ENCODE measurements at places on chromosomes 2 and 18. TPM values are rescaled to one million over a fixed set of nuclear protein-coding genes. Genes with fewer than 3 reads are reported as not detected.

GRCh38 chr18:75003764-75004690, 204.9 kb downstream of the PTGR3 start:
- DNase-seq, result no peak

DNA sequence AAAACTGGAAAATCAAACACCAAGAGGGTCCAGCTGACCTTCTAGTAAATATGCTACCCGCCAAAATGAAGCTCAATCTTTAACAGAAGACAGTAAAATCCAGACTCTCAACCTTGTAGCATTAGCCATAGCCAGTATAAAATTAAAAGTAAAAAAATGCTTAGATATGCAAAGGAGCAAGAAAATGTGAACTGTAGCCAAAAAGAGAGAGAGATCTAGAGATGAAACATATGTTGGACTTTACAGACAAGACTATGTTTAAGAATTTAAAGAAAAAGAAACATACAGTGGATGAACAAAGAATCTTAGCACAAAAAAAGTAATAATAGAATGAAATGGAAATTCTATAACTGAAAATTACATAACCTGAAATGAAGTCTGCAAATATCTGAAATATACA, 344.5 kb downstream of the LRATD1 start:
- DNase-seq, result no peak

Gene LOXHD1
- 0.07 TPM for total RNA-seq

GRCh38 chr2:240377366-240377765, 58.1 kb upstream of the GPC1 start:
- DNase-seq, result no peak

- no peak for DNase-seq
Observed at GRCh38 chr18:2597639-2598038, 26.3 kb downstream of the NDC80 start.

GRCh38 chr2:151165105-151165684, 96.5 kb downstream of the RBM43 start:
- DNase-seq, result no peak

DNA sequence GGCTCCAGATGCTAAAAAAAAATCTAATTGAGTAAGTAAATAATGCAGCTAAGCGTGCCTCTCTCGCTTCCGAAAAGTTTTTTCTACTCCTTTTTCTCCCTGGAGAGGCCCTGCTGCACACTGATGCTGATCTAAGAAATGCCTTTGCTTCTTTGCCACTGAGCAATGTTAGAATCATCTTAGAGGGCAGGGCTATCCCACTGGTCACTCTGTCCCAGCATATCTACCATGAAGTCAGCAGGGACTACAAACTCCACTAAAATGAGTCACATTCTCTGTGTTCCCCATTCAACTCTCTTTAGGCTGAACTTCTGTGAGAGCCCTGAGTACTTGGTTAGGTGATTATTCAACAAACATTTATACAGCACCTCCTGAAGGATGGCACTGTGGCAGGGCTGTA, 127.6 kb upstream of the LYPD1 start:
- DNase-seq, result no peak

- DNase-seq, result no peak
Observed at GRCh38 chr2:160621748-160622147, 128.1 kb upstream of the RBMS1 start.

Gene CSRNP3
- 4.3 TPM for total RNA-seq

Gene ASXL2
- total RNA-seq, result 10.0 TPM

DNA sequence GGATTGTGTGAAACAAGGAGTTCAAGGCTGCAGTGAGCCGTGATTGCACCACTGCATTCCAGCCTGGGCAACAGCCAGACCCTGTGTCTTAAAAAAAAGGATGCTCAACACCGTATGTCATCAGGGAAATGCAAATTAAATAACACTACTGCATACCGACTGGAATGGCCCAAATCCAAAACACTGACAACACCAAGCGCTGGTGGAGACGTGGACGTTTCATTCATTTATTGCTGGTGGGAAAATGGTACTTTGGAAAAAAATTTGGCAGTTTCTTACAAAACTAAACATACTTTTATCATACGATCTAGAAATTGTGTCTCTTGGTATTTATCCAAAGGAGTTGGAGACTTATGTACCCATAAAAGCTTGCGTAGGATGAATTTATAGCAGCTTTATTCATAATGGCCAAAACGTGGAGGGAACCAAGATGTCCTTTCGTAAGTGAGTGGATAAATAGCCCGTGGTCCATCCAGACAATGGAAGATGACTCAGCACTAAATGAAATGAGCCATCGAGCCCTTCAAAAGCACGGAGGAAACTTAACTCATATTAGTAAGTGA, 24.2 kb downstream of the NEU4 start:
- DNase-seq, result no peak

GRCh38 chr2:227479865-227480475, 8.0 kb downstream of the AGFG1 start:
- no peak for DNase-seq

Gene TBR1
- total RNA-seq, result 0.37 TPM

DNA sequence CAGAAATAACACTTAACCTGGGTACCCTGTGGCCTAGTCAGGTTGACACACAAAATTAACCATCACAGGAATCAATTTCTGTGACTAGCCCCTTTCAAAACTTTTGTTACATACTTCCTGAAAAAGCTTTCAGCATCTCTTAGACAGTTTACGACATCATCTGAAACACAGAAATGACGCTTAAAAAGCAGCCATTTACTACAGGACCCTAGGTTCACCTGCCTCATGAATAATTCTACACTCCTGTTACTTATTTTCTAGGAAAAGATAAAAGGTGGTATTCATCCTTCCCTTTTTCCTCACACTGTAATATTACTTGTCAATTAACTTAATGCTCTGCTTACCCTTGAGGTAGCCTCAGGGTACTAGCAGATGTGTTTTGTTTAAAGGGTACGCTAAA, 388.4 kb downstream of the IRS1 start:
- no peak for DNase-seq

DNA sequence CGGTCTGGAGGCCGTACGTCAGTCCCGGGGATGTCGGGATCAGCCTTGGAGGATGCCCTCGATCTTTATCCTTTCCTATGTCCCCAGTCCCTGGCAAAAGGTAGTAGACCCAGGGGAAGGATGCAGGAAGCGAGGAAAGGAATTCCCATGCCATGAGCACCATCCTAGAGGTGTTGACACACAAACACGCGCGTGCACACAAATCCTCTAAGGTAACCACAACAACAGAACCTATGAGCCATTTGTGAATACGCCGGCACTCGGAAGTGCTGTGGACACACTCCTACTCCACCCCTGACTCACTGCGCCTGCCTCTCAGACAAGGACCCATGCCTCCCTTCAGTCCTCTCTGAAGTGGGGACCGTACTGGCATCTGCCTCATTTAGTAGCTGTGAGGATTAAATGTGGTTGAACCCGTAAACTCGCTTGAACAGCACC, 11.3 kb upstream of the MLPH start:
- no peak for DNase-seq

DNA sequence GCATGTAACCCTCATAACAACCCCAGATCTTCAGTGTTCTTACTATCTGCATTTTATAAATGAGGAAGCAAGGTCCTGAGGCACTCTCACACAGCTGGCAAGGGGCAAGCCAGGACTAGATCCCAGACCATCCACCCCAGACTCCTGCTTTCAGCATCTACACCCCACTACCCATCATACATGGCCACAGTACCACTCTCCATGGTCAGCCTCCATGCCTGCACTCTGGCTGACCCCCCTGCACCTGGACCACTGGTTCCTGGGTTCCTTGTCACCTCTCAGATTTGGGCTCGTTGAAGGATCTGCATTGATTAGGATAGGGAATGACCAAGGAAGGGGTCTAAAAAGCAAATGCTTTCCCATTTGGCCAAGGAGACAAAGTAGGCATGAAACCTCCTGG, 36.0 kb upstream of the TEX51 start:
- no peak for DNase-seq

DNA sequence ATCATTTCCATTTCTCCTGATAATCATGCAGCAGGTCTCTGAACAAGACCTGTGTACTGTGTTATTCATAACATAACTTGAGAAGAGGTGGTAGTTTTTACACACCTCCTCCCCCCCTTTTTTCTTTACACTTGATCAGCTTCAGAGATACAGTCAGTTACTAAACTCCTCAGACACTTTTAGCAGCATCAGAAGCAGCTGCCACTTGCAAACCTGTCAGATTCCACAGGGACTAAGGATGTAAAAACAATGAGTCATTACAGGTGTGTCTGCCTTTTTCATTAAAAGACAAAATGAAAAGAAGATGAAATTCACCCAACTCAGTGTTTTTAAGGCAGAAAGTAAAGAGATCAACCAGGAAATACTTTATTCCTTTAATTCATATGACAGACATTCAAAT, 254.0 kb downstream of the NRXN1 start:
- no peak for DNase-seq

- DNase-seq, result no peak
Observed at GRCh38 chr2:32832821-32833220, 113.9 kb upstream of the LTBP1 start.

Gene PSMA8
- not detected for total RNA-seq

Gene EVA1A
- total RNA-seq, result 7.4 TPM

GRCh38 chr2:79580175-79580574, 67.3 kb downstream of the CTNNA2 start:
- DNase-seq, result no peak

DNA sequence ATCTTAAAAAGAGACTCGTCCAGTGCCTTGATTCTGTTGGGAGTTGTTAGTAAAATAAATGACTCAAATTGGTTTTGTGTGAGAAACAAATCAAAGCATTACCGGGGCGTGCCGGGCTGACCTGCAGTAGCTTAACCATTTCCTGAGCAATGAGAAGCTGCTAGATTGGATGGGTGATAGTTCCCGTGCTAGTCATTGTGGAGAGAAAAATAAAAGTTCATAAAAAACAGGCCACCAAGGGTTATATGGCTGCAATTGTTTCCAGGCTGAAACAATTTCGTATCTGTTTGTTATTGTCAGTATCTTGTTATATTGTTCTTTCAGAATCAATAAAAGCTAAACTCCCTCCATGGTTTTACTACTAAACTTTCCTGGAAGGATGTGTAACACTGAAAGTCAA, 314.4 kb downstream of the MTX2 start:
- DNase-seq, result no peak

GRCh38 chr2:72340665-72341064, 193.0 kb upstream of the CYP26B1 start:
- DNase-seq, result no peak

DNA sequence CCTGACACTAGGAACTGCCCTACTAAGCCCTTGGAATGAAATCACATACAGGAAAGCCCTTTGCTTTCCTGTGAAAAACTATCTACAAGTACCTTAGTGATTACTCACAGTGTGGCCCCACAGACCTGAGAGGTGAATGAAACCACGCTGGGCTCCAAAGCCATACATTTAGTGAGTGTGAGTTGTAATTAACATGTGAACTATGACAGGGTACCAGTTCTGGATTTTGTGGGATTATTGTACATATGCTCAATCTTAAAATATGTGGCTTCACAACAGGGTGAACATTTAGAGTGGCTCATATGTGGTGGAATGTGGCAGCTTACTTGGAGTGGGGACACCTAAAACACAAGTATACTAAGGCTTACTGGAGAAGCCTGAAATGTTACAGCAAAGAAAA, 12.3 kb downstream of the KCTD1 start:
- DNase-seq, result no peak

Gene CNDP1
- total RNA-seq, result not detected
